ENCODE measurements at places on chromosomes 6 and 20.

DNA sequence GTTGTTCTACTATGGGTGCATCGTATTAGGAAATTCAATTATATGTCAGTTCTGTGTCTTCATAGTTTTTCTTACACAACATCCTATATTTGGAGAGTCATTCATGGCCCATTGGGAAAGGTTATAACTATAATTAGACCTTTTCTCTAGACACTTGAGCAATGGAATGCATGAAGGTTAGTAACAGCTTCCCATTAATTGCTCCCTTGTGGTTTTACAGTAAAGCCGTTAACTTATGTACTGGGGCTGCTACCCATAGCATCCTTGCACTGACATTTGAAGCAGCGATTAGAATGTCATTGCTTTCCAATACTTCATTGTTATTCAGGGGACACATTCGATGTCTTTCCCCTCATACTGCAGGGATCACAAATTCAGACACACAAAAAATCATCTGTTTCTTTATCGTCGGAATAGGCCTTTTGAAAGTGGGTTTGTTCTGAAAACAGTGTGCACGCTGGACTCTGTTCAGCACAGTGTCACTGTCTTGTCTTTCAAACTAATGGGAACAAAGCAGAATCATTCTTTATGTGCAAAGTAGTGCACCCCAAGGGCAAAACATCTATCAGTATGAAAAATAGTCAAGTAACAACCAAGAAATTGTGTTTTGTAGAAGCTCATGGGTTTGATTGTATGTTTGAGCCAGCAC, 634.3 kb upstream of the MAP3K7 start:
- DNase-seq, result no peak

DNA sequence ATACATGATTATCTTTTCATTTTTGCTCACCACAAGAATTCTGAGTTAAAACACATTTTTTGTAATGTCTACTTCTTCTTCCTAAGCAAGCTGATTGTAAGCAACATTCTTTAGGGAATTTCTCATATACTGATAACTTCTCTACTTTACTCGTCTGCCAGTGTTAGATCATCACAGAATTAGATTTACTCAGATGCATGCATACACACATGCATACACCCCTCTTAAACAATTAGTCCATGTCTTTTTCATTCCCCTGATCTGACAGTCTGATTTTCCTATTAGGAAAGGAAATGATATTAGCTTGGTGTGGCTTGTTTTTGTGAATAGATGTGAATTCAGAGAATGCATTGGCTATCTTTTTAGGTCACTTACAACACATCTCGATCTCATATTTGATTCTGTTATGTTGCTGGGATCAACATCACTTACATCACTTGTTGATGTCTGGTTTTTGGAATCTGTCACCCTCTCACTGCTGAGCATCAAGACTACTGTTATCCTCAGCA, 91.4 kb downstream of the FIG4 start:
- no peak for DNase-seq

DNA sequence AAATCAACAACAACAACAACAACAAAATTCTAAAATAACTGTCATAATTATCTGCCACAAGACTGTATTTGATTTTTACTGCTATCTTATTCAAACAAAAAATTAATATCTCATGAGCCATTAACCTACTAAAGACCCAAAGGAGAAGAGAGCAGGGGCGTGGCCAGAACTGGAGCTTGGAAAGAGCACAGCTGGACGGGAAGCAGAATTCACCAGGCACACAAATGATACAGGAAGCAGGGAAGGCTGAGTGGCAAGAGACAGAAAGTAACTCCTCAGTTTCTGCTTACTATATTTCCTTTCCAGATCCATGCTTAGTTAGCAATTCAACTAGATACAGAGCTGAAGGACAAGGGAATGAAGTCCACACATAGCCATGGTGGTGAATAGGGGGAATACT, 54.4 kb downstream of the FKBP5 start:
- DNase-seq, result no peak

DNA sequence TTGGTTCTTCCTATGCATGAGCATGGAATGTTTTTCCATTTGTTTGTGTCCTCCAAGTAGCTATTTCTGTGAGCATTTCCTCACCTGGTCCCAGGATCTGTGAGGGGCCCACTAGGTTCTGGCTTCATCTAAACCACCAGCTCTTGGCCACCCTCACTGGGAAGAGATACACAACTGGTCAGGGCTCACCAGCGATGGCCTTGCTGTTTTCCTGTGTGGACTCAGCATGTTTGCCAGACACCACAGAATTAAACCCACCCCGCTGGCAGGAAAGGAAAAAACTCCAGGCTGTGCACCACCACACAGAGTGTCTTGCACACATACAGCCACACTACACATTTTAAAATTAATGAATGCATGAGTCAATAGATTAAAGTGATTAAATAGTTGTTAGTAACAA, 65.1 kb upstream of the NXT1 start:
- DNase-seq, result no peak

DNA sequence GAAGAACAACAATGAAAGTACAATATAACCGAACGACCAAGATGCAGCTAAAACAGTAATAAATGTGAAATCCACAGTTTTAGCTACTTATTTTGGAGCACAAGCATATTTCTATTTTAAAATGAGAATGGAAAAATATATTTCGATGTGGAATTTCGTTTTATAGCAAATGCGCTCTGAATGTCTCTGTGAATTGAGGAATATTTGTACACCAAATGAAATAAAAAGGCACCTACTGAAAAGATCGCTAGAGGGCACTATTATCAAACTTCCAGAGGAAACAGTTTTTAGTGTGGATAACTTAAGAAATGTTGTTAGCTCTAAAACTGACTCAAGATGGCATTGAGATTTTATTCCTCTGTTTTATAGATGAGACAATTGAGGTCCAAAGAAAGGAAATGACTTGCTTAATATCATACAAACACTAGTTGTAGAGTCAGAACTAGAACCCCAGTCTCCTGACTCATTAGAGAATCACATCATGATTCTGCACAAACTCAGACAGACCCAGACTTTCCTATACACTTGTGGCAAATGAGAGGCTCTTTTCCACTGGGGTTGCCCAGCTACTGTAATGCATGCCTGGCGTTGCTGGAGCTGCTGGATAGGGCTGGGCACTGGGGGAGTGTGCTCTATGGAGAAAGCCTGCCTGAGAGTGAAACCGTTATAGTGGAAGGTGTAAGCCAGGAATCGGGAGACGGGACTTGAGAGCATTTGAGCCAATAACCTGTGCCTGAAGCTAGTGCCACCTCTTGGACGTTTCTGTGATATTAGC, 51.9 kb downstream of the GCLC start:
- peak; percentile 19 for DNase-seq

GRCh38 chr6:90860822-90861601, 274.1 kb upstream of the MAP3K7 start:
- DNase-seq, result no peak

GRCh38 chr6:169250660-169251059, 3.0 kb downstream of the THBS2 start:
- DNase-seq, result no peak

DNA sequence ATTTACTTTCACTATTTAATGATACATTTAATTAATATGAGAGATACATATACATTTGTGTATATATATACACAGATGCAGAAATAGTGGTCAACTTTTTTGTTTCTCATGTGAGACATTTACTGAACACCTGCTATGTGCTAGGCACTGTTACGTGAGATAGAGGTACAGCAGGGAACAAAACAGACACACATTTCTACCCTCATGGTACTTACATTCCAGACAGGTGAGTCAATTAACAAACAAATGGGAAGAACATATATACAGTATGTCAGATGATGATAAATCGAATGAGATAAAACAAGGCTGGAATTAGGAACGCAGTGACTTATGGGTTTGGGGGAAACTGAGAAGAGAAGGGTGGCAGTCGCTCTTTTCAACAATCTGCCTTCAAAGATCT, 5.1 kb downstream of the TFB1M start:
- no peak for DNase-seq

- no peak for DNase-seq
These were observed 50.8 kb downstream of the UTRN start for GRCh38 chr6:144335914-144336313.

DNA sequence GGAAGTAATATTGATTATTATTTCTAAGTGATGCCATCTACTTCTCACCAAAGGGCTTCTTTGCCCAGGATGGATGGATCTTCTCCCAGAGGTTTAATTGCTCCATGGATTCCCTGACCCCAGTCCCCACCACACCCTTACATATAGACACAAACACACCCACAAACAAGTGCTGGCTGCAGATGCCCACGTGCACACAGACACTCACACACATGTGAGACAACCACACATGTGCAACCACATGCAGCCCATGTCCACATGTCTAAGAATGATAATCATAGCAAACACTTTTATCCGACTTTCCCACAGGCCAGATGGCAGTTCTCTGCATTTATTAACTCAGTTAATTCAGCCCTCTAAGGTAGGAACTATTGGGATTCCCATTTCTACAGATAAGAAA, 44.2 kb downstream of the MAFB start:
- DNase-seq, result no peak

DNA sequence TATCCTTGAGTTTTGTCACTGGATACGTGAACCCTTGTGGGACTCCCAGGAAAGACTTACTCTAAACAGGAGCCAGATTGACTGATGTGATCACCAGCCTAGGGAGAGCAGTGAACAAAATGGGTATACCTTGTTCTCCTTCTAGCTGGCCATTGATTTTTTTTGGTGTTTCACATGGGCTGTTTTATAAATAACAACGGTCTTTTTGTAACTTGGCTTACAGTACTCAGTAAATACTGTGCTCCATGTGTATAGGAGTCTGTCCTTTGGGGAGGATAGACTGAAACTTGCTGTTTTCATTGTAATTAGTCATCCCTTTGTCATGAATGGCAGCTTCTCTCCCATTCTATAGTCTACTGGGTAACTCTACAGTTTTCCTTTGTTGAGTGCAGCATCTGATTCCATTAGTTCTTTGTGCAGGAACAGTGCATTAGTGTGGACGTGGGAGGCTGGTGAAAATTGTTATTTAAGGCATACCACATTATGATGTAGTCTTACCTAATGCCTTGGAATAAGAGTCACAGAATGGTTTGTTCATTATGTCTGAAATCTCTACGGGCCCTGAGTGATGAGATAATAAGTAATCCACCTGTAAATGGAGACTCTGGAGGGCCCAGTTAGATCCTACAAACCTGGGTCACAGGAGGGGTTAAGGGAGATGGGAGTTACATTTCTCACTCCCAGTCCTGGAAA, 89.5 kb downstream of the TIAM2 start:
- no peak for DNase-seq

- DNase-seq, result no peak
These were observed 107.4 kb upstream of the TENT5A start for GRCh38 chr6:81859884-81860283.

- no peak for DNase-seq
These were observed 12.9 kb downstream of the ITCH start for GRCh38 chr20:34375977-34376430.

GRCh38 chr20:48405909-48406308, 421.9 kb downstream of the PREX1 start:
- DNase-seq, result no peak

DNA sequence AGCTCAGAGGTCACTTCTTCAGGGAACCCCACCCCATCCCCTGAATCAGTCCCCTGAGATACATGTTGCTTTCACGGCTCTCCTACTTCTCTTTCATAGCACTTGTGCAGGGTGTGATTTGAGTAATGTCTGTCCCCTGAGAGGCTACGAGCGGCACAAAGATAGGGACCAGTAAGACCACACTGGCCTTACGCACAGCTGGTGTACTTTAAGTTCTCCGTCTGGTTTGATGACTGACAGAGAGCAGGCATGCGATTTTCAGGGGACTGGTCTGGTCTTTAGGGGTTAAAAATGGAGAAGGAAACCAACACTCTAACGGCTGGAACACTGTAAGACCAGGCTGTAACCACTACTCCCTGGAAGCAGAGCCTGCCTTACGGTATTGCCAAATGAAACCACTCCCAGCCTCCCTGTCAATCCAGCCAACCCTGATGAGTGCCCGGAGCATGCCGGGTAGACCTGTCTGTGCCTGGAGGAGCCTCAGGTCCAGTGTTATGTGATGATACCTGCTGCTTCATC, 47.1 kb downstream of the ELMO2 start:
- no peak for DNase-seq

- no peak for DNase-seq
These were observed 10.9 kb downstream of the SPAG4 start for GRCh38 chr20:35626386-35627001.

DNA sequence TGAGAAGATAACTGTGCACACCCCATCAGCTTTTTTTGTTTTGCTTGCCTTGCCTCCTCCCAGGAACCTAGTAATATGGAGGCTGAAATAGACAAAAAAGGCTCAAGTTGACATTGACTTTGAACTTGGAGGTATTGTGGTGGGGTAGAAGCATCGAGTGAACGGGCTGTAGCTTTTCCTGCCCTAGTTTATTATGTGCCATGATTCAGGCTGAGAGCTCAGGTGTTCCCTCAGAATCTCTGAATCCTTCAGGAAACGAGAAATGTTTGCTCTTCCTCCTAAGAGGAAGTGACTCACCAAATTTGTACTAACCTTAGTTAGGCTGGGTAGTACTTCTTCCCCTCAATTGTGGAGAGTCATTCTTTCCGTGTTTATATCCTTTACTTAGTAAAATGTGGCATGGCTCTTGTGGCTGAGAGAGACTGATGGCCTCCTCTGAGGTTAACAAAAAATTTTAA, 98.8 kb downstream of the SASH1 start:
- no peak for DNase-seq

- no peak for DNase-seq
These were observed 87.1 kb downstream of the PREX1 start for GRCh38 chr20:48740712-48741111.
